Colonic mucosa (tissue), 4 donors: ENCODE measurements at places on chromosomes 12 and 14. TPM values are rescaled to one million over a fixed set of nuclear protein-coding genes. Genes with fewer than 3 reads are reported as not detected.

Gene PZP
- 0.05 TPM for total RNA-seq

Gene TMEM179
- 0.69 TPM for total RNA-seq

Gene CHFR
- total RNA-seq: 41.4 TPM

Gene TAS2R42
- total RNA-seq: not detected

Gene TMEM52B
- total RNA-seq: not detected

Gene SLC35F4
- not detected for total RNA-seq

Gene KRT3
- total RNA-seq: not detected

Gene BEGAIN
- total RNA-seq: 0.74 TPM

Gene KCNMB4
- total RNA-seq: 1.3 TPM

Gene SLC38A4
- 2.8 TPM for total RNA-seq

DNA sequence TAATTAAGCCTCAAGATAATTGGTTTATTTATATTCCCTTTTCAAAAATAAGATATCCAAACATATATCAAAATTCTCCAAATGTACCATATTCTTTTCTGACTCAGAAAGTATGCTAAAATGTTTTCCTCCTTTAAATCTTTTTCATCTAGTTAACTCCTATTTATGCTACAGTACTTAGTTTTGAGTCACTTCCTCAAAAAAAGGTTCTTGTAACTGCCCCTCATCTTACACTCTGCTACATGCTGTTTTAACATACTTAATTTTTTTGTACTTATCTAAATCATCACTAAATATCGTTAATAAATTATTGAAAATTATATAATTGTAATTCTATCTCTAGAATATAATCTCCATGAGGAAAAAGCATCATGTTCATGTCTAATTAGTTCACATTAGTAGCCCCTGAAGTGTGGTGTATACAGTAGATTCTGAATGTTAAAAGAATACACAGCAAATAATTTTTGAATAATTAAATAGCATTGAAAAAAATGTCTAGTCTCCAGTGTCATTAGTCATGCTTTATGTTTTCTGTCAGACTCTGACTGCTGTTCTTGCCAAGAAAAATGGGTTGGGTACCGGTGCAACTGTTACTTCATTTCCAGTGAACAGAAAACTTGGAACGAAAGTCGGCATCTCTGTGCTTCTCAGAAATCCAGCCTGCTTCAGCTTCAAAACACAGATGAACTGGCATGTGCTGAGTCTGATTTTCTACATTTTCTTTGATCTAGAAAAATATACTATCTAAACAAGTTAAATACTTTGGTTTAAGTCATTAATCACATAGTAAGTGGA is 3.5 kb downstream of the KLRD1 start:
- DNase-seq: no peak

DNA sequence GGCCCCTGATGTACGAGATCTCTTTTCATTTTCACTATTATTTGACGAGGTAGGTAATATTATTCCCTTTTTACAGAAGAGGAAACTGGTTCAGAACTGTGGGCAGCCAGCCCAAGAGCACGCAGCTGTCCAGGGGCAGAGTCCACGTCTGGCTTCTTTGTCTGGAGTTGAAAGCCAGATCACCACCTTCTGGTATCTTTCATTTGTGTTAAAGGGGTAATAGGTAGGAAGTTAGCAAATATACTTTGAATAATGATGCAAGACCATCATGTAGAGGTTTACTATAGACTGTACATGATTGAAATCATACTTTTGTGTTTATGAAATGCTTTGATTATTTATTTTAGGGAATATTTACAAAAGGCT is 144.1 kb upstream of the AMIGO2 start:
- peak; percentile 69 for DNase-seq

DNA sequence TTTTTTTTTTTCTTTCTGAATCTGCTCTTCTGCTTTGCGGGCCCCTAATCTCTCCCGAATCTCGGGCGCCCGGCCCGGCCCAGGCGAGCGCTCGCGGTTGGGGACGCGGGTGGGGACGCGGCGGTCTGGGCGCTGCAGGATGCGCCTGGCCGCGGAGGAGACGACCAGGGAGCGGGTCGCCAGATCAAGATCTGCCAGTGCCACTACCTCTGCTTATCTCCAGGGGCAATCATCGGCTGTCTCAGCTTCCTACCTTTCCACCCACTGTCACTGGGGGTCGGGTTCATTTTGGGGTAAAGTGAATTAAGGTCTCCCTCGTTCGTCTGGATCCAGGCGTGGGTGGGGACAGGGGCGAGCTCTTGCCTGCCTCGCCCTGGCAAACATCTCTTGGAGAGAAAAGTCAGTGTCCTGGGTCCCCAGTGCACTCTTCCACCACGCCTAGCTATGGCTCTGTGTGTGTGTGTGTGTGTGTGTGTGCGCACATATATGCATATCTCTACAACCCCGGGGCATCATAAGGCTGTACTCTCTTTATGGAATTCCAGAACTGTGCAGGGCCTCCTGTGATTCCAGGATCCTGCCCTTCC is 422.3 kb downstream of the VRK1 start:
- no peak for DNase-seq

- DNase-seq: no peak
Measured at GRCh38 chr12:32145096-32145495, 38.4 kb downstream of the BICD1 start.

- DNase-seq: no peak
Measured at GRCh38 chr12:6059221-6059620, 65.2 kb downstream of the VWF start.

DNA sequence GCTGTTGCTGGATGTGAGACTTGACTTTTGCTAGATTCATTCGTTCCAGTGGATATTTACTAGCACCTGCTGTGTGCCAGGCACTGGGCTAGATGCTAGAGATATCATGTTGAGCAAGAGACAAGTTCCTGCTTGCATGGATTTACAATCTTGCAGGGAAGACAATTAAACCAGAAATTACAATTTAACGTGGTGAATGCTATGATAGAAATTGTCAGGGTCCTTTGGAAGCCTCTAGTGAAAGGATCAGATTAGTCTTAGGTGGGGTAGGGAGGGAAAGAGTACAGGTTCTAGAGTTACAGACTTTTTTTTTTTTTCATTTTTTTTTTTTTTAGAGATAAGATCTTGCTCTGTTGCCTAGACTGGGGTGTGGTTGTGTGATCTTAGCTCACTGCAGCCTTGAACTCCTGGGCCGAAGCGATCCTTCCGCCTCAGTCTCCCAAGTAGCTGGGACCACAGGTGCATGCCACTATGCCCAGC is 36.7 kb downstream of the SPATS2 start:
- peak; percentile 41 for DNase-seq

DNA sequence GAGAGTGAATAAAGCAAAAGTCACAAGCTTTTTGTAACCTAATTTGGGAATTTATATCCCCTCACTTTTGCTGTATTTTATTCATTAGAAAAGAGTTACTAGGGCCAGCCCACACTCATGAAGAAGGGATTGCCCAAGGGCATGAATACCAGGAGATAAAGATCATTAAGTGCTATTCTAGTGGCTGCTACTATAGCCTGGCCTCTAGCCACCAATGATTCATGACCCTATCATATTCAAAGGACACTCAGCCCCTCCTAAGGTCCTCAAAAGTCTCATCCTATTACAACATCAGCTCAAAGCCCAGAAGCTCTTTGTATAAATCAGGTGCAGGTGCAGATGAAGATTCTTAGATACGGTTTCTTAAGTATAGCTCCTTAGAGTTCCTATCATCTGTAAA is 518.1 kb downstream of the TRHDE start:
- DNase-seq: no peak

GRCh38 chr14:75783184-75783583 is 122.1 kb downstream of the TTLL5 start:
- no peak for DNase-seq

GRCh38 chr14:24316597-24316950 is 5.3 kb downstream of the LTB4R start:
- no peak for DNase-seq

DNA sequence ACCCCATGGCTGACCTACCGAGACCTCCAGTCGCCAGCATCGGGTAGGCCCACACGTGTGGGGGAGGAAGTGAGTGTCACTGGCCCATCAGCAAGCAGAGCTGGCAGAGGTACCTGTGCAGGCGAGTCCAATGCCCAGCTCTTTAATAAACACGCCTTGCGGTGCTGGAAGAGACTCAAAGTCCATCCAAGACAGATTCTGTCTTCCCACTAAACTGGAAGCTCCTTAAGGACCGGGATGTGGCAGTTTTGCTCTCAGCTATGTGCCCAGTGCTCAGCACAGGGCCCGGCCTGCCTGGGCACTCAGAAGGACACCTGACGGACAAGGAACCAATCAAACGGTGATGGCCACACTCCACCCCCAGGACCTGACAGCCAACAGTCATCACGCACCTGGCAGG is 65.0 kb downstream of the ITPK1 start:
- no peak for DNase-seq

DNA sequence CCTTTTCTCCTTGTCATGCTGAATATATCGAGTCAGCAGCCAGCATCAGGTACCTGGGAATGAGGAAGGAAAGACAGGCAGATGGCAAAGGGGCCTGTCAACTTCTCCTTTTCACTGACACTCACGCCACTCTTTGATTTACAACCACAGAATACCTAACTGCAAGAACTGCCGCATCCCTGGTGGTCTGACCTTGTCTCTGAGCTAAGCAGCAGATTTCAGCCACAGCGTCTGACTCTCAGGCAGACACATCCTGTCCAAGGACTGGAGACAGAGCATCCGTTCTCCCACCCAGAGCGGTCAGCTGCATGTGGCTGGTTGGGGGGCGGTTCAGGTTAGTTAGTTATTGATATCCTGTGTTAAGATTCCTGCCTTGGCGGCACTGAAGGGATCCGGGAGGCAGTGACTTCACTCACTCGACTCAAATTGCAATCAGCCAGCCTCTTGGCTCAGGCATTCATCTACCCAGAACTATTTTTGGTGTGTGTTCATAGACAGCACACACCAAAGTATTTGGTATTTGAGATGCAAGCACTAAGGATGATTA is 11.2 kb upstream of the MAP1LC3B2 start:
- DNase-seq: no peak

DNA sequence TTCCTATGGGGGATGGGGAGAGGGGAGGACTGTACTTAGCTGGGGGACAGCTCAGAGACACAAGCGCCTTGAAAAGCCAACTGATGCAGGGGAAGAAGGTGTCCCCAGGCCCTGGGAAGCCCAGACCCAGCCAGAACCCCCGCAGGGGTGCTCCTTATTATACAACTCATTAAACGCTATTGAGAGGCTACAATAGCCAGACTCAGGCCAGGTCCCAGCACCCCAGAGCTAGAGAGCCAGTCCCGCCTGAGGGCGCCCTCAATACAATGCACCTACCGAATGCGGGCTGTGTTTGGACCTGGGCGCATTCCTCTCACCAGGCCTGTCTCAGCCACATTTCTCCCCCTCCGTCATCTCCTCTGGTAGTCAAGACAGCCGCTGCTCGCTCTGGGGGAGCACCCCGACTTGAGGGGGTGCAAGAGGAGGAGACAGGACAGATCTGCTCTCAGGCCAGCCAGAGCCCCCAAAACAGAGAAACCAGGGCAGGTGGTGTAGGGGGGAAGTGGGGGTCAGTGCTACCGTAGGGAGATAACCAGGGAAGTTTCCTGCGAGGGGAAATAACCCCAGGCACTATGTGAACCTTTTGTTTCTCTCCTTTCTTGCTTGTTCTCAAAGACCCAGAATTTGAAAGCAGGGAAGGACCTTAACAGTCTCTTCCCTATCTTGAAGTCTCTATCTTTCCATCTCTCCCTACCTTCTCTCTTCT is 6.1 kb upstream of the ASIC1 start:
- no peak for DNase-seq

DNA sequence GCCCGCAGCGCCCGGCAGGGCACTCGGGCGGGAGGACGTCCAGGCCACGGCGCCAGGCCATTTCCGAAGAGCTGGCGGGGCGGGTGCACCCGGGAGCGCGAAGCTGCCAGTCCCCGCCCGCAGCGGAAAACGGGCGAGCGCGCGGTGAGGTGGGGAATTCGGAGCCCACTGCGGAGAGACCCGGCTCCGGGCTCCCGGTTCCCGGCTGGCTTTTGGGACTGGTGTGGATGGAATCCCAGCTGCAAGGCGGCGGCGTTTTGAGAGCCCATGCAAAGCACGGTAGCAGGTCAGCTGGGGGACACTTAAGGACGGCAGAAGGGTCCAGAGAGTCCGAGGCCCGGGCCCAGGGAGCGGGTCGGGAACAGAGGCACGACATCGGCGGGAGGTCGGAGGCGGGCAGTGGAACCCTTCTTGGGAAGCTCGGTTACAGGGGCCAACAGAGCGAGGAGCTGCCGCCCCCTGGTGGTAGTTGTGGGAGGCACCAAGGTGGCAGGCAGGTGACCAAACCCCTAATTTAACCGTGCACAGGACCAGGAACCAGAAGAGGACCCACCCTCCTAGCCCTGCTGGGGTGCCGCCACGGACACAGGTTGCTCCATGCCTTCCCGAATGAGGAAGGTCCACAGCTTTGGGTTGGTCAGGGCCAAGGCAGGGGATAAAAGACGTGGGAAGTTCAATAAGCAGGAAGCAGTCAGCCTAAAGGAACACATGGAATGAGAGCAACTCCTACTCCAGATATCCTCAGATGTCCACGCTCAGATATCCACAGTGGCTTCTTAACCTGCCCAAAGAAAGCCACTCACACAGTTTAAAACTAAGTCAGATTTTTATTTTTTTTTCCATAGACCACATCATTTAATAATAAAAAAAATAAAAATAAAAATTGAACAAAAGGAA is 685 bp upstream of the CDH24 start:
- peak; percentile 95 for DNase-seq
